Dermis blood vessel endothelial cell (primary cell): ENCODE measurements at places on chromosomes 7 and 10.

GRCh38 chr7:106424476-106425016 is 139.8 kb upstream of the NAMPT start:
- DNase-seq, result no peak

DNA sequence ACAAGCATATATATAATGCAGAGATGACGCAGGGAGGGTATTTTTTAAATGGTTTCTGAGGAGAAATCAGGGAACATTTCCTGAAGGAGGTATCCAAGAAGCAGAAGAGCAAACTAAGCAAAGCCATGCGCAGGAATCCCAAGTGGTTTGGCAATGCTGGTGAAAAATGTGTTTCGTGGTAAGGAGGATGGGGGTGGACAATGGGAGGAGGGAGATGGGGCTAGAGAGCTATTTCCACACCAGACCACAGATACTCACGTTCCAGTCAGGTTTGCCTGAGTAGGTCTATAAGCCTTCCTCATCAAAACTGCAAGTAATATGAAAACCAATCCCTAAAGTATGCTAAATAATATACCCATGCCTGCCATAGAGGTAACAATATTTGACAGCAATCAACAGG is 223.7 kb upstream of the MKLN1 start:
- DNase-seq, result no peak

- no peak for DNase-seq
These were observed 86.6 kb downstream of the CFAP58 start for GRCh38 chr10:104440221-104440620.

DNA sequence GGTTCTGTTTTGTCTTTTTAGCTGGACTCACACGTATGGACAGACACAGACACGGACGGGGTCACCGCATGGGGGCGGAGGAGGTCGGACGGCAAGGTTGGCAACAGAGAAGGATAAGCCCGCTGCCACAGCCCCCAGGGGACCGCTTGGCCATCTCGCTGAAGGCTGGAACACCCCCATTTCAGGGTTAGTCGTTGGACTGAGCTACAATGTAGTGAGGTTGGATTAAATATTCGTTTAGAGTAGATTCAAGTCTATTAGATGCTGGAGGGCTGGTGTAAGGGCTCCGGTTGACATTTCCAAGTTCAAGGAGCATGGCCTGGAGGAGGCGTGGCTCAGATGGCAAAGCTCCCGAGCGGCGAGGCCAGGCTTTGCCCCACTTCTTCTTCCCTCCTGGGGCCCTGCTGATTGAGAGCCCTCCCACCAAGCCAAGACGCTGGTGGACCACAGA is 35.2 kb downstream of the PPIF start:
- DNase-seq, result no peak

GRCh38 chr10:80444646-80445319 is 9.3 kb upstream of the TSPAN14 start:
- peak; percentile 83 for DNase-seq

DNA sequence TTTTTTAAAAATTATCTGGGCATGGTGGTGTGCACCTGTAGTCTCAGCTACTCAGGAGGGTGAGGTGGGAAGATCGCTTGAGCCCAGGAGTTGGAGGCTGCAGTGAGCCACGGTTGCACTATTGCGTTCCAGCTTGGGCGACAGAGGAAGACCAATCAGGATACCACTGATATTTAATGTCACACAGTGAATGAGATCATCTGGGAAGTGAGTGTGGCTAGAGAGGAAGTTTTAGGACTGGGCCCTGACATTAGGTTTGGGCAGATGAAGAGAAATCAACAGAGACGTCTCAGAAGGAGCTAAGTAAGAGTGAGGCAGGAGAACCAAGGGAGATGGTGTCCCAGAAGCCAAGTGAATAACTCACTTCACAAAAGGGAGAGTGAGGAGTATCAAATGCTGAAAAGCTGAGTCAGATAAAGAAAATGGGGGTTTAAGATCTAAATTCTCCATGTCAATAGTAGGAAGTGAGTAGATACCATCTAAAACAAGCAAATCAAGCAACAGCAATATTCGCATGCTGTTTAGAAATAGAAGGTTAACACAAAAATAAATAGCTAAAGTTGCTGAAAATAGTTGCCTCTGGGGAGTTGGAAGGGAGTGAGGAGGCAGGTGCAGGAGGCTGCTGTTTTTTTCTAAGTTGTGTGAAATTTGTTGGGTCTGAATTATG is 11.5 kb downstream of the PILRA start:
- peak; percentile 41 for DNase-seq

GRCh38 chr10:60367024-60367423 is 22.7 kb downstream of the ANK3 start:
- DNase-seq, result no peak

GRCh38 chr7:99473315-99473596 is 566 bp downstream of the ZNF789 start:
- peak; percentile 85 for DNase-seq

DNA sequence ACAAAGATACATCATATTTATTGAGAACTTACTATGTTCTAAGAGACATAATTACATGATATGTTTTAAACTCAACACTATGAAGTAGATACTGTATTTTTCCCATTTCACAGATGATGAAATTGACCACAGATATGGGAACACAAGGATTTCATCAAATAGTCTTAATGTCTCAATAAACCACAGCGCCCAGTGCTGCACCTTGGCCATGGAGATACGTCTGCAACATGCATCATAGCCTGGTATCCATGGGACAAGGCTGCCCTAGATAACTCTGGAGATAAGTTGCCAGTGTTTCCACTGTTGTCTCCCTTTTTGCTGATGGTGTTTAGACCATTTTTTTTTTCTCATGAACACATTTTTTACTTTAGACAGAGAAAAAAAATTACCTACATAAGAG is 97.5 kb downstream of the GNAT3 start:
- DNase-seq, result no peak

GRCh38 chr10:119656760-119657159 is 5.6 kb downstream of the BAG3 start:
- no peak for DNase-seq

DNA sequence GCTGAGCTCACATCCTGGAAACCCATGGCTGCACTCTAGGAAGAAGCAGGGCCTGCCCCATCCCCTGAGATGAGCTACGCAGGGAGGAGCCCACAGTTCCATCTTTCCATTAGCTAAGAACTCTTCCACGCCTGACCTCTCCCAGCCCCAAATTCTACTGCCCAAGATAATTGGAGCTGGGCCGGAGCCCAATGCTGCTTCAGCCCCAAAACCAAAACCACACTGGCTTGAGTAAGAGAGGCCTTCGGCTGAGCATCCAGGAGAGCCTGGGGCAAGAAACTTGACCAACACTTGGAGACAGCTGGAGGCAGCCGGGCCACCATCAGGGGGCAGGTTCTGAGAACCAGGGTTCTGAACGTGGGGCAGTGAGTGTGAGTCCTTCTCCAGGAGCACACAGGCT is 116.1 kb upstream of the ZMIZ1 start:
- DNase-seq, result no peak

- no peak for DNase-seq
These were observed 712.1 kb downstream of the PHTF2 start for GRCh38 chr7:78510580-78511188.

GRCh38 chr10:11631890-11632587 is 20.6 kb upstream of the USP6NL start:
- DNase-seq, result no peak

- no peak for DNase-seq
These were observed 6.2 kb downstream of the AGK start for GRCh38 chr7:141557360-141557759.

- DNase-seq, result no peak
These were observed 223.3 kb upstream of the FERD3L start for GRCh38 chr7:19368491-19368925.

GRCh38 chr7:11716185-11716584 is 115.8 kb downstream of the THSD7A start:
- DNase-seq, result peak; percentile 99

- no peak for DNase-seq
These were observed 179.6 kb downstream of the CELF2 start for GRCh38 chr10:11197266-11197712.

GRCh38 chr7:129702316-129702715 is 90.8 kb downstream of the NRF1 start:
- no peak for DNase-seq

- DNase-seq, result peak; percentile 71
These were observed 34.2 kb downstream of the CAMK2B start for GRCh38 chr7:44291066-44291732.
